ENCODE measurements at places on chromosomes 11 and 22.

- H3K27me3 ChIP-seq: no peaks in the 10 kb centered on the region
- no peaks in the 10 kb centered on the region for H3K4me1 ChIP-seq
- no peak overlapping the region for H3K27ac ChIP-seq
- H3K4me3 ChIP-seq: no peak overlapping the region
These were observed 259.9 kb downstream of the CADM1 start for GRCh38 chr11:115244296-115244695.

DNA sequence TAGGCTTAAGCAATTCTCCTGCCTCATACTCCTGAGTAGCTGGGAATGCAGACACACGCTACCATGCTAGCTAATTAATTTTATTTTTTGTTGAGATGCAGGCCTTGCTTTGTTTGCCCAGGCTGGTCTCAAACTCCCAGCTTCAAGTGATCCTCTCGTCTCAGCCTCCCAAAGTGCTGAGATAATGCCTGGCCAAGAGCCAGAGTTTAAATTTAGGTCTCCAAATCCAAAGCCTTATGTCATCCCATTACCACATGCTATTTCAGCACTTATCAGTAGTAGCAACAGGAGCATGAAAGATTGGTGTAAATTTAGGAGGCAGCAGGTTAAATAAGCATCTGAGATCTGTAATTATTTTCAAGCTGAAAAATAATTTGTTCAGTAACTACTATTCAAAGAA lies 326.1 kb upstream of the ANO5 start:
- DNase-seq: no peak
- H3K4me3 ChIP-seq: no peak overlapping the region
- no peaks in the 10 kb centered on the region for H3K4me1 ChIP-seq
- H3K36me3 ChIP-seq: no peaks in the 10 kb centered on the region
- no peak overlapping the region for H3K27ac ChIP-seq
- no peaks in the 10 kb centered on the region for H3K27me3 ChIP-seq

- H3K27ac ChIP-seq: no peak overlapping the region
- 0 out of 2 replicates have a peak, but pooled peaks cover 2% of the 10 kb centered on the region for H3K4me1 ChIP-seq
- H3K36me3 ChIP-seq: no peaks in the 10 kb centered on the region
- H3K4me3 ChIP-seq: peak overlapping the region; percentile 41
These were observed 3.7 kb upstream of the DPF2 start for GRCh38 chr11:65329944-65330403.

DNA sequence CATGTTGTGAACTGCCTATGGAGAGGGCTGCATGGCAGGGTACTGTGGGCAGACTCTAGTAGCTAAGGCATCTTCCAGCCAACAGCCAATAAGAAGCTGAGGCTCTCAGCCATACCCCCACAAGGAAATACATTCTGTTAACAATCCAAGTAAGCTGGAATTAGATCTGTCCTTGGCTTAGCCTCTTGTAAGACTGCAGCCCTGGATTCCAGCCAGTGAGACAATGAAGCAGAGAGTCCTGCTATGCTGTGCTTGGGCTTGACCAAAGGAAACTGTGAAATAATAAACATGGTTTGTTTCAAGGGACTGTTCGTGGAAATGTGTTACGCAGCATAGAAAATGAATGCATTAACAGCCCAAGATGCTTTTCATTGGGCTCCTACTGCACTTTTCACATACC lies 1097.4 kb upstream of the CCDC90B start:
- no peaks in the 10 kb centered on the region for H3K36me3 ChIP-seq
- no peak overlapping the region for H3K4me3 ChIP-seq
- H3K4me1 ChIP-seq: 0 out of 2 replicates have a peak, but pooled peaks cover 3% of the 10 kb centered on the region
- no peak overlapping the region for H3K27ac ChIP-seq
- DNase-seq: no peak
